Stimulated activated CD4-positive, alpha-beta T cell treated with anti-CD3 and anti-CD28 coated beads, Interleukin-12 subunit alpha, Interleukin-12 subunit beta, amount 100 ng/mL, for 24 hours (primary cell): ENCODE measurements at places on chromosomes 4 and X.

DNA sequence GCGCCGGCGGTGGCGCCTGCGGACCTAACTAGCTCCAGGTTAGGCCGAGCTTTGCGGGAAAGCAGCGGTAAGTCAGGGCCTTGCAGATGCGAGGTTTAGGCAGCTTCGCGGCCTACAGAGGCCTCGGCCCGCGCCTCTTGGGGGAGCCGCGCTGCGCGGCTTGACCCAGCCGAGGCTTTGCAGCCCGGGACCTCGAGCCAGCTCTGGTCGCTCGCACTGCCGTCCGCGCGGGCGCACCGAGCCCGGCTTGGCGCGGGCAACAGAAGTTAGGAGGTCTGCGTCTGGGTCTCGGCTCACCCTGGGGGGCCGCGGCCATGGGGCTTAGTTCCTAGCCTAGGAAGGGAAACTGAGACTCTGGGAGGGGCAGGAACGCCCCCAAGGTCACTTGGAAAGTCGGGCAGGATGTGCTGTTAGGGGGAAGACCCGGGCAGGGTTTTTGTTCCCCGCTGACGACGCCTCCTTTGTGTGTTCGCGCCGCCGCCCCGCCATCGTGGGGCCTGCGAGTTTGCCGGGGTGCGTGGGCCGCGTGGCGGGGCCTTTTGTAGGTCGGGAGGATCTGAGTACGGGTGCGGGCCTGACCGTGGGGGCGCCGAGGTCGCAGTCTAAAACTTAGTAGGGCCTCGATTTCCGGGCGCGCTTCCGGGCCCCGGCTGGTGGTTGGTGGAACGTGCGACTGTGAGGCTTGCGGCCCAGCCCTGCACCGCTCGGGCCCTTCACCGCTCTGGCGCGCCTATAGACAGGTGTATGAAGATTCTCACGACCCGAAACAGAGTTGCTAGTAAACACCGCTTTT lies 482 bp downstream of the RNF4 start:
- DNase-seq: peak; percentile 42

DNA sequence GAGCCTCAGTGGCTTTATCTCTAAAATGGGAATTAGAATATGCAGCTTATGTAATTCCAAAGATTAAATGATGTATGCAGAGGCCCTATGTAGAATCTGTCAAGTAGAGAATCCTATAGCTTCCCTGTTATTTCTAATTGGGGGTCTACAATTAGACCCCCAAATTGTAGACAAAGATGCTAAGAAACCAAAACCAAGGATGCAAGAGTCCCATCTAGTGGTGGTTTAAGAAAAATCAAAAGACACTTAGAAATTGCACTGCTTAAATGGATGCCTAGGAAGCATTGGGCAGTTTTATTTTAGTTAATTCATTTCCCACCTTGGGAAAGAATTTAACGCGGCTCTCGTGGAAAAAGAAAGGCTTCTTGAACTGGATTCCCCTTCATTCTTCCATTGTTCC lies 115.2 kb downstream of the GABRA2 start:
- no peak for DNase-seq

DNA sequence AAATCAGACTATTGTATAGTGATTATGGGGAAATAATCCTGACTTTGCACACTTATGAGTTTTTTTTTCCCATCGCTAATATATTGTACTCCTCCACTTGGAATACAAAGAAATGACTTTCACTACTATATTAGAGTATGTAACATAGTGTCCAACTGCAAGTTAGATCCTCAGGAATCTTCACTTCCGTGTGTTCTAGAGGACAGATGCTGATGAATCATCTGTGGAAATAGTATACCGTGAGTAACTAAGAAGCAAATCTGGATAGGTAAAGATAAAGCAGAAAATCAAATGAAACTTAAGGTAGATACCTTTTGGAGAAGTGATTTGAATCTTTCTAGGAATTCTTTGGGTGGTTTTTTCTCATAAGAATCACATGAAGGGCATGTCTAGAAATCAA lies 8.3 kb downstream of the IL21 start:
- no peak for DNase-seq

DNA sequence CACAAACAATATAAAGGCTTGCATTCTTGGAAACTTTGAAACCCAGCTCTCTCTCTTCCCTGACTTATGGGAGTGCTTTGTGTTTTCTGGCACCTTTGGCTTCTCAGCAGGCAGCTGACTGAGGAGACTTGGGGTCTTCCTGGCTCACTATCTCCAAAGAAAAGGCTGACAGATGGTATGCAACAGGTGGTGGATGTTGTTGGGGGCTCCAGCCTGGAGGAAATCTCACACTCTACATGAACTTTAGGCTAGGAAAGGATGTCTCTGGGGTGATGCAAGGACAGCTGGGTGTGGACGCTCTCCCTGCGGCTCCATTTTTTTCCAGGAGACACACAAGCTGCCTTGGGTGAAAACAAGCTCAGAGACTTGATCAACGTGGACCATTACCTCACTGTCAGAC lies 67.4 kb downstream of the DNAAF6 start:
- no peak for DNase-seq
